Small intestine (tissue), 16 donors: ENCODE measurements at places on chromosomes 5 and 9. TPM values are rescaled to one million over a fixed set of nuclear protein-coding genes. Genes with fewer than 3 reads are reported as not detected.

DNA sequence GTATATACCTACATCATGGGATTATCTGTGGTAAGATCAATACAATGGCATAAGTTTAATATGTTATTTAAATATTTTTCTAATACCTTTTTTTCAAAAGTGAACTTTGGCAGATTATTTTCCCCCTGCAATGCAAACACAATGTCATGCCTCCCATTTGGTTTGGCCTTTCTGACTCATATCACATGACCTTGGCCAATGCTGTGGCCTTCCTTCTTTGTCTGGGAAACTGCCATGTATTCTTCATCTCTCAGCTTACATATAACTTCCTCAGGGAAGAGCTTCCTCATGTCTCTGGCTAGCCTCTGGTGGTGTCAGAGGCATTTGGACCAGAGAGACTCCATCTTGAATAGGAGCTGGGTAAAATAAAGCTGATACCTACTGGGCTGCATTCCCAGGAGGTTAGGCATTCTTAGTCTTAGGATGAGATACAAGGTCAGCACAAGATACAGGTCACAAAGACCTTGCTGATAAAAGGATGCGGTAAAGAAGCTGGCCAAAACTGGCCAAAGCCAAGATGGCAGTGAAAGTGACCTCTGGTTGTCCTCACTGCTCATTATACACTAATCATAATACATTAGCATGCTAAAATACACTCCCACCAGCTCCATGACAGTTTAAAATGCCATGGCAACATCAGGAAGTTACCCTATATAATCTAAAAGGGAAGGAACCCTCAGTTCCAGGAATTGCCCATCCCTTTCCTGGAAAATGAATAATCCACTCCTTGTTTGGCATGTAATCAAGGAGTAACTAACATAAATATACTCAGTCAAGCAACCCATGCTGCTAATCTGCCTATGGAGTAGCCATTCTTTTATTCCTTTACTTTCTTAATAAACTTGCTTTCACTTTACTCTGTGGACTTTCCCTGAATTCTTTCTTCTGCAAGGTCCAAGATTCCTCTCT lies 76.0 kb downstream of the C9orf153 start:
- no peaks in the 10 kb centered on the region for H3K27me3 ChIP-seq
- no peak overlapping the region for H3K27ac ChIP-seq
- no peak for DNase-seq
- H3K4me1 ChIP-seq = no peaks in the 10 kb centered on the region
- H3K4me3 ChIP-seq = no peak overlapping the region

GRCh38 chr9:103978396-103978795 lies 115.7 kb upstream of the SMC2 start:
- H3K27me3 ChIP-seq = no peaks in the 10 kb centered on the region
- no peak overlapping the region for H3K4me3 ChIP-seq
- no peak overlapping the region for H3K27ac ChIP-seq
- DNase-seq = no peak

CBY3 gene
- polyA plus RNA-seq = not detected

GRCh38 chr5:94968507-94969095 lies 316.3 kb downstream of the MCTP1 start:
- H3K36me3 ChIP-seq = no peaks in the 10 kb centered on the region
- no peak overlapping the region for H3K27ac ChIP-seq
- H3K4me3 ChIP-seq = no peak overlapping the region

IRX2 gene
- polyA plus RNA-seq = 0.07 TPM

DNA sequence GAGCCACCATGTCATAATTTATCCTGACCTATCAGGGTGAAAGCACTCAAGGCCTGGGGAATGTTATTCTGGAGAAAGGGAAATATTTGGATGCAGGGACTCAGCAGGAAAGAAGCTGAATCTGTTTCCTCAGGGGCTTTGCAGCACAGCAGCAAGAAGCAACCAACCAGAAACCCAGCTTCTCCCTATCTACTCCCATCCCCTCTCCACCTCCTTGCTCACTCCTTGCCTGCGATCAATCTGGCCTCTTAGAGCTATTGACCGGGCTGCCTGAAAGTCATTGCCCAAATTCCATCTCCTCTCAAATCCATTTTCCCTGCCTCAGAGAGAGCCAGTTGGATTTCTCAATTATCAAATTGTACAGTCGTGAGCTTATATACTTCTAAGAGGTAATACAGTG lies 542.0 kb upstream of the TRPC7 start:
- H3K36me3 ChIP-seq = no peaks in the 10 kb centered on the region
- no peaks in the 10 kb centered on the region for H3K27me3 ChIP-seq
- H3K4me1 ChIP-seq = no peaks in the 10 kb centered on the region
- no peak for DNase-seq
- H3K27ac ChIP-seq = no peak overlapping the region

- no peak overlapping the region for H3K4me3 ChIP-seq
- no peaks in the 10 kb centered on the region for H3K36me3 ChIP-seq
- H3K27me3 ChIP-seq = no peaks in the 10 kb centered on the region
- no peaks in the 10 kb centered on the region for H3K4me1 ChIP-seq
- H3K27ac ChIP-seq = no peak overlapping the region
Observed at GRCh38 chr5:118578093-118578492, 410.3 kb downstream of the DTWD2 start.

TMEM252 gene
- polyA plus RNA-seq = not detected

GRCh38 chr9:78605041-78606000 lies 308.4 kb downstream of the PSAT1 start:
- no peaks in the 10 kb centered on the region for H3K36me3 ChIP-seq
- no peak overlapping the region for H3K4me3 ChIP-seq
- H3K27ac ChIP-seq = no peak overlapping the region
- peak; percentile 3 for DNase-seq
- H3K4me1 ChIP-seq = no peaks in the 10 kb centered on the region

- H3K27ac ChIP-seq = no peak overlapping the region
- no peak overlapping the region for H3K4me3 ChIP-seq
- no peaks in the 10 kb centered on the region for H3K27me3 ChIP-seq
- H3K4me1 ChIP-seq = no peaks in the 10 kb centered on the region
- DNase-seq = no peak
Observed at GRCh38 chr9:68904454-68904853, 109.5 kb downstream of the PRKACG start.

- H3K4me3 ChIP-seq = no peak overlapping the region
- peak; percentile 56 for DNase-seq
- H3K27me3 ChIP-seq = no peaks in the 10 kb centered on the region
- no peaks in the 10 kb centered on the region for H3K36me3 ChIP-seq
Observed at GRCh38 chr5:6593148-6594016, 39.5 kb downstream of the NSUN2 start.

GRCh38 chr9:19976226-19976625 lies 187.4 kb upstream of the SLC24A2 start:
- no peak overlapping the region for H3K4me3 ChIP-seq
- no peaks in the 10 kb centered on the region for H3K36me3 ChIP-seq
- H3K4me1 ChIP-seq = no peaks in the 10 kb centered on the region

DNA sequence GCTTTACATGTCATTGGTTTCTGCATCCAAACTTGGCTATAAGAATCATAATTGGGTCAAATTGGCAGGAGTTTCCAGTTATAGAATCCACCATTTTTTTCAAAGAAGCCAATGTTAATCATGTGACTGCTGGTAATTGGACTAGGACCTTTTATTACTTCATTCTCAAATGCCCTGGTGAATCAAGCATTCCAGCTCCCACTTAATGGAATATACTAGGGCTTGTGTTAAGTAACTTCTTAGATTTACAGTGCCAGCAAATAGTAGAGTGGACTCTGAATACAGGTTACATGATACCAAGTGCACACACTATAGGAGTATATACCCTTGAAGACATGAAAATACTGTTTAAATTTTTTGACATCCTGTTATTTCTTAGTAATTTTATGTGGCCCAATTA lies 96.7 kb downstream of the NUDT12 start:
- H3K4me1 ChIP-seq = no peaks in the 10 kb centered on the region
- H3K27me3 ChIP-seq = no peaks in the 10 kb centered on the region
- no peak overlapping the region for H3K27ac ChIP-seq
- H3K36me3 ChIP-seq = no peaks in the 10 kb centered on the region
- DNase-seq = no peak

MOB3B gene
- polyA plus RNA-seq = 16.9 TPM

- no peaks in the 10 kb centered on the region for H3K4me1 ChIP-seq
- peaks cover 14% of the 10 kb centered on the region for H3K27me3 ChIP-seq
- no peaks in the 10 kb centered on the region for H3K36me3 ChIP-seq
- no peak overlapping the region for H3K27ac ChIP-seq
- H3K4me3 ChIP-seq = no peak overlapping the region
Observed at GRCh38 chr5:139976703-139977102, 66.4 kb downstream of the NRG2 start.

IL12B gene
- polyA plus RNA-seq = 0.07 TPM

GRCh38 chr5:141513627-141514329 lies 24.9 kb downstream of the PCDHGC5 start:
- H3K4me1 ChIP-seq = peaks cover 24% of the 10 kb centered on the region
- H3K27me3 ChIP-seq = no peaks in the 10 kb centered on the region
- peaks cover 57% of the 10 kb centered on the region for H3K36me3 ChIP-seq

DNA sequence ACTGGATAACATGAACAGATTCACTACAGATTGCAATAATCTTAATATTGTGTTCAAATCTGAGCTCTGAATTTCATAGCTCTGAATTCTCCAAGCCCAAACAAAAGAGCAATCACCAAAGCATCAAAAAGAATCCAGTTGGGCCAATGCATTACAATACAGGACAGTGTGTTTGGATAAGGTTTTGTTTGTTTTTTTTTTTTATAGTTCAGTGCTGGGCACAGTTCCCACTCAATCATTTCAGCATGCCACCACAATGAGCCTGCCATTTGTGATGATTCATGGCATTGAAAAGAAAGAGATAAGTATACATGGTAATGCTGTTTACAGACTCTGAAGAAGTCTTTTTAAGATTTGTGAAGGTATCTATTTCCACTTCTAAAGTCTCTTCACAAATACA lies 1.7 kb upstream of the HTR1A start:
- no peak for DNase-seq
- H3K4me1 ChIP-seq = no peaks in the 10 kb centered on the region

- H3K36me3 ChIP-seq = no peaks in the 10 kb centered on the region
- H3K4me1 ChIP-seq = peaks cover 10% of the 10 kb centered on the region
- H3K4me3 ChIP-seq = no peak overlapping the region
Observed at GRCh38 chr5:42879291-42879690, 67.6 kb upstream of the SELENOP start.

NPR3 gene
- polyA plus RNA-seq = 6.8 TPM

GRCh38 chr5:77175231-77175630 lies 35.2 kb upstream of the PDE8B start:
- no peaks in the 10 kb centered on the region for H3K36me3 ChIP-seq
- no peak for DNase-seq
- H3K4me3 ChIP-seq = no peak overlapping the region
- H3K27ac ChIP-seq = no peak overlapping the region
- H3K27me3 ChIP-seq = peaks cover 20% of the 10 kb centered on the region

GRCh38 chr5:80919678-80920196 lies 40.4 kb upstream of the RASGRF2 start:
- H3K4me1 ChIP-seq = no peaks in the 10 kb centered on the region
- DNase-seq = no peak
- H3K4me3 ChIP-seq = no peak overlapping the region
- no peaks in the 10 kb centered on the region for H3K27me3 ChIP-seq

DNA sequence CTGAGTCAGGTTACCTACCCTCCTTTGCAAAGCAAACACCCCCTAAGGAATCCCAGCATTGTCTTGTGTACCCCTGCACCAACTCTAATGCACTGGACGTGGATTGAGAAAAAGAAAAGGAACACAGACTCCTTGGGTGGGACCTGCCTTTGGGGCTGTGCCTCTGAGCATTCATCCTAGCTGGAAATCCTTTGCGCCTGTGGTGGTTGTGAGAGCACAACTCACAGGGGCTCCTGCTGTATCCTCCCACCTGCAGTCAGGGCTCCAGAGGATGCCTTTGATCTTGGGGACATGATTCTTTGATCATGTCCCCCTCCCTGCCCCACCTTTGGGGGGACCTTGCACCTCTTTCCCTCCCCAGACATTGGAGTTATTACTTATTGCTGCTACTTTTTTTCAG lies 338.5 kb downstream of the GADD45G start:
- H3K4me3 ChIP-seq = no peak overlapping the region
- no peak overlapping the region for H3K27ac ChIP-seq
- no peaks in the 10 kb centered on the region for H3K36me3 ChIP-seq
- no peaks in the 10 kb centered on the region for H3K27me3 ChIP-seq

STK10 gene
- polyA plus RNA-seq = 8.9 TPM
